Lung microvascular endothelial cell (primary cell): ENCODE measurements at places on chromosomes 3 and 15. TPM values are rescaled to one million over a fixed set of nuclear protein-coding genes. Genes with fewer than 3 reads are reported as not detected.

- DNase-seq, result no peak
Observed at GRCh38 chr3:308597-309321, 112.2 kb downstream of the CHL1 start.

- no peak for DNase-seq
Observed at GRCh38 chr15:98455904-98456303, 192.4 kb upstream of the IGF1R start.

DNA sequence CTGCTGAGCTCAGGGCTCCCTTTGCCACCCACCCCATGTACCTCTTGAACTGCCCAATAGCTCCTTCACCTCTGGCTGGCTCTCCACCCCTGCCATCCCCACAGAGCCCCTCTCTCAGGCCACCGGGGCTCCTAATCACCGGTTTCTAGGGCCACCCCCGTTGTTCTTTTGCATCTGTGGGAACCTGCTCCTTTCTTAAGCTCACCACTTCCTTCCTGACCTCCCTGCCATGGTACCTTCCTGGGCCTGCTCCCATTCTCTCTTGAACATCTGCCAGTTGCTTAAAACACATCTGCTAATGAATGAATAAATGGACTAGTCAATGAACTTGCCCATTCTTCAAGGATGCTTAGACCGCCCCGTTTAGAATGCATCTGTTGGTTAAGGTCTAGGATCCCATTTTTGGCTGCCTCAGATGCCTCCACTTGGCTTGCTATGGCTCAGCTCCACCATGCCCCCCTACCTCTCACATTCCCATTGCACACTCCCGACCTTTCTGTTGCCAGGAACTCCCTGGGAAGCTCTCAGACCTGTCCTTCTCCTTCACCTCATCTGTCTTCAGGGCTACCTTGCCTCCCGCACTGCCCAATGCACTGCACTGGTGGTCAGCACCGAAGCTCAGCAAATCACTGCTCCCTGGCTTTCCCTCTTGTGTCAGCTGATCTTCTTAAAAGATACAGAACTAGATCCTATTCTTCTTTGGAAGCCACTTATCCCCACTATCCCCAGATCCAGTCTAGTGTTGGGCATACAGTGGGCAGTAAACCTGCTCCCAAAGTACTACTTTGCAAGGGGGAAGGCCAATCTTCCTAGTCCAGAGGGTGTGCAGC, 9.1 kb downstream of the AMOTL2 start:
- DNase-seq, result no peak

DNA sequence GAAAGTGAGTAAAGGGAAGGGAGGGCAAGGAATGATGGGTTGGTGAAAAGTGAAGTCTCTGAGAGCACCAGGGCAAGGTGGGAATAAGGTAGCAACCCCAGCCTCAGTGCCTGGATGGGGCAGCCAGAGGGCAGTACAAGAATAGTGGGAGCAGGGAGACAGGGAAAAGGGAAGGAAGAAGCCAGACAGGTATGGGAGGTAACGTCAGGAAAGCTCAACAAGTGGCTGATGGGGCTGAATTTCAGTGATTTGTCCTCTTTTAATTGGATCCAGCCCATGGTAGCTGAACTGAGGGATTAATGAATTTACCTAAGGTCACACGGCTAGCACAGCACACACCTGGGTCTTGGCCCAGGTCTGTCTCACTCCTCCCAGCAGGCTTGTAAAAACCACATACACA, 12.6 kb downstream of the RORA start:
- no peak for DNase-seq

- DNase-seq, result no peak
Observed at GRCh38 chr15:31300981-31301672, 25.5 kb upstream of the KLF13 start.

DNA sequence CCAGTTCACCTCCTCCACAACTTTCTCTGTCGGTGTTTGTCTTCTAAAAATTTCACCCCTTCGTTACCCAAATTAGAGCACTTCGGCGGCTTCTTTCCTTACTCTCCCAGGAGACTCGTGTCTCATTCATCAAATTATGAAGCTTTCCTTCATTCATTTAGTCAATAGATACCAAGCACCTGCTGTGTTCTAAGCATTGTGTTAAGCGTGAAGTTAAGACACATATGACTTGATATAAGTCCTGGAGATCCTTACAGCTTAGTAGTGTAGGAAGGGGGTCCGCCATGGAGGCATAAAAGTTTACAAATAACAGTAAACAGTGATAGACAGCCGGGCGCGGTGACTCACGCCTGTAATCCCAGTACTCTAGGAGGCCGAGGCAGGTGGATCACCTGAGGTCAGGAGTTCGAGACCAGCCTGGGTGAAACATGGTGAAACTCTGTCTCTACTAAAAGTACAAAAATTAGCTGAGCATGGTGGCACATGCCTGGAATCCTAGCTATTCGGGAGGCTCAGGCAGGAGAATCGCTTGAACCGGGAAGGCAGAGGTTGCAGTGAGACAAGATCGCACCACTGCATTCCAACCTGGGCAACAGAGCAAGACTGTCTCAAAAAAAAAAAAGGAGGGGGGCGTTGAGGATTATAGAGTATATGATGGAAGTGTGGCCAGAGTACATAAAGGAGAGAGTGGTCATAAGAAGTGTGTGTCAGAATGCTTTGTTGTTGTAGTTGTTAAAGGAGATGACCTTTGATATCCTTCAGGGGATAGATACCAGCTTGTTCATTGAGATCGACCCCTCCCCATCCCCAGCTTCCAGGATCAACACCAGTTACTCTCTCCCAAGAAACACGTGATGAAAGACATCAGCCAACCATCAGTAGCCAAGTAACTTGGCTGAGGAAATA, 744 bp upstream of the CCDC32 start:
- no peak for DNase-seq

XCR1 gene
- not detected in 2 replicates for total RNA-seq

GOLGA6D gene
- not detected in 2 replicates for total RNA-seq

GOLIM4 gene
- total RNA-seq, result 19.8 and 26.4 TPM in 2 replicates

GP5 gene
- total RNA-seq, result under 0.01 and 0.20 TPM in 2 replicates

FBXO45 gene
- 9.2 and 11.5 TPM in 2 replicates for total RNA-seq

SAMMSON gene
- not detected in 2 replicates for total RNA-seq

PPP1R14D gene
- total RNA-seq, result not detected in 2 replicates

TMF1 gene
- 17.4 and 20.4 TPM in 2 replicates for total RNA-seq
